ENCODE measurements at places on chromosomes 4 and X.

- DNase-seq = no peak
Measured at GRCh38 chr4:48546336-48546735, 56.3 kb downstream of the ZAR1 start.

- no peak for DNase-seq
Measured at GRCh38 chr4:93396272-93396671, 432.3 kb upstream of the ATOH1 start.

GRCh38 chr4:122710434-122711308 lies 21.8 kb upstream of the BBS12 start:
- DNase-seq = peak; percentile 7

DNA sequence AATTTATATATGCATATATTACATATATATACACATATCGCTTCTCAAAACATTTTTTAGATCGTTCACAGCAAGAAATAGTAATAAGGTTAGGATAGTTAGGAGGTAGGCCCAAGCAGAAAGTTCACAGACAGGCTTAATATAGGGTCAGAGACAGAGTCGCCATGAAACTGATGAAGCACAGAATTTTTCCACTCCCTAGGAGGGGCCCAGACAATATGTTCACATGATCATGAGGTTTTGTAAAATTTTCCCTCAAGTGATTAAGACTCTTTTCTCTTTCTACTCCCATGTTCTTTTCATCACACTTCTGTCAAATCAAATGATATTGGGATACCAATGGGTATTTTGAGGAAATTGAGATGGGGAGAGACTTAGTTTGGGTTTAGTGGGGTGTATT lies 5.2 kb upstream of the ENAM start:
- no peak for DNase-seq

- no peak for DNase-seq
Measured at GRCh38 chr4:17636341-17636695, 21.9 kb downstream of the MED28 start.

DNA sequence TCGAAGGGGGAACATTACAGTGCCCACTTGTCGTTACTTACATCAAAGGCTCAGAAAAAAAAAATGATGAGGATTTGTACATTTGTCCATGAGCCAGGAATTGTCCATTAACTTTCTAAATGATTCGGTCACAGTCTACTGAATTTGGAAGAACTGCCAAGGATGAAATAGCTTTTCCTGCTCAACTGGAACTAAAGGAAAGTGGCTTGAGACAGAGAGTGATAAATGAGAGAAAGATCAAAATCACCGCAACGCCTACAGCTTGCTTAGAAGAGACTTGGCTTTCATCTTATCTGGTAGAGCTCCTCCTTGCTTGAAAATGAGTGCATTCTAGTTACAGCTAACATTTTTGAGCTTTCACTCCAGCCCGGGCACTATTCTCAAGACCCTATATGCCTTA lies 55.5 kb upstream of the ADGRG2 start:
- DNase-seq = no peak

- DNase-seq = no peak
Measured at GRCh38 chr4:147327322-147327721, 153.6 kb upstream of the EDNRA start.

- peak; percentile 50 for DNase-seq
Measured at GRCh38 chrX:129931411-129932015, 25.5 kb downstream of the UTP14A start.

- no peak for DNase-seq
Measured at GRCh38 chr4:153585026-153585425, 99.1 kb upstream of the TLR2 start.

DNA sequence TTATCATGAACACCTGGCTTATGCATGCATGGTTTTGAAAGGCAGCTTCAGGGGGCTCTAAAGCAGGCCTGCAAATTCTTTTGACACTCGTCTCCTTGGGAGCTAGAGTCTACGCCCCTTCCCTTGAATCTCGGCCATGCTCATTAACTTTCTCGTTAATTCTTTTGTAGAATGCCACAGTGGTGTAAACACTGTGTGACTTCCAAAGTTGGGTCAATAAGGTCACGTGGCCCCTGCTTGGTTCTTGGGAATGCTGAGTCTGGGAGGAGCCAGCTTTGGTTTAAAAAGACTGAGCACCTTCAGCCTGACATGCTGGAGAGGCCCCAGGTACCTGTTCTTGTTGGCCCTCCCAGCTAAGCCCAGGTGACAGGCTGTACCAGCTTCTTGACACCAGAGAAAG lies 228.4 kb downstream of the DHRSX start:
- DNase-seq = no peak

DNA sequence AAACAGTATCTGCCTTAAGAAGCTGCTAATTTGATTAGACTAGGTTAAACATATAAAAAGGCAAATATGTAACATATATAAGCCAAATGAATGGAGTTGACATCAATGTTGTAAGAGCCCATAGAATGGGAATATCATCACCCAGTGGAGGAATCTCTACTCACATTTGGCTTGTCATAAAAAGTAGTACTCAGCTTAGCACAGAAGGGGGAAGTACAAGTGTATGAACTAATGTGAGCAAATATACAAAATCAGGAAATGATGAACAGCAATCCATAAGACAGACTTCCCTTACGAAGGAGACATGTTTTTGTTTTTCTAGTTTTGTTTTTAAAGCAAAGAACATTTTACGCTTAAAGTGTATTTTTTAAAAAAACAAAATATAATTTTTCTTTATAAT lies 74.9 kb downstream of the MAB21L2 start:
- DNase-seq = no peak
